NCI-H345 (cell line): ENCODE measurements at places on chromosomes 2 and 18.

GRCh38 chr2:176595986-176596385 is 326.7 kb downstream of the MTX2 start:
- no peak for DNase-seq

- no peak for DNase-seq
Observed at GRCh38 chr2:4181062-4181461, 477.7 kb downstream of the DCDC2C start.

DNA sequence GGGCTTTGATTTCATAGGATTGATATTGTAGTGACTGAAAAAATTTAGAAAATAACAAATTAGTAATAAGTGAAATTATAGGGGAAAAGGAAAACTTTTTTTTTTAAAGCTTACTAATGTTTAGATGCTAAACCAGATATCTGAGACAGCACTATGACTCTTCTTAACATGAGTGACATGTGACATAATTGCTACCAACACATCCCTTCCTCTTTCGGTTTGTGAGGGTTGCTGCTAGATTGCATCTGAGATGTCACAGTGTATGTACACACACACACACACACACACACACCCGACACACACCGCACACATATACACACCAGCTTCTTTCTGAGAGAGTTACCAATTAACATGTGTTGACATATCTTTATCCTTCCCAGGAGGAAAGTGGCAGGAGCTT is 18.0 kb downstream of the RAPGEF4 start:
- no peak for DNase-seq

DNA sequence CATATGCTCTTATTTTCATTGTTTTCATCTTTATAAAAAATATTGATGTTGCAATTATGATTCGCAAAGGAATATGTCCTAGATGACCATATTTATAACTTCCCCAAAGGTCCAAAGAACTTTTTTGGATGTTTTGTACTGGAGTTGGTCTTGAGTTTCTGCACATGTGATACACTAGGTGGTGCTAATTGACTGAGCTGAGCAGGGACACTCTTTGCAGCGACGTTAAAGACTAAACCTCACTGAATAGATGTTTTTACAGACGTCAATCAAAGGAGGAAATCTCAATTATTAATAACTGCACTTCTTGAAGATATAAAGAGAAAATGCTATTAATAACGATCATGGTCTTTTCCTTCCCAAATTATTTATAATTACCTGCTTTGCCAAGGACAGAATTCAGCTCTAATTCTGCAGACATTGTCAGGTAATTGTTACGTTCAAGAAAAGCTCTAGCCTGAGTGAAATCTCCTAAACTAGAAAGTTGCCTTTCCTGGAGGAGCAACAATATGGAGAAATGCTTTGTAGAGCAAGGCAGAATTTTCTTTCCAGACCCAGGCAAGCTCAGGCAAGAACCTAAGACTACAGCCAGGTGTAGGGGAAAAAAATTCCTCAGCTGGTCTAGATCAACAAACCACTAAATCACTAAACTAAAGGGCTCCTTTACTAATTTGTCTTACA is 119.3 kb upstream of the RBBP8 start:
- peak; percentile 33 for DNase-seq

GRCh38 chr18:55314031-55314430 is 274.0 kb downstream of the TCF4 start:
- DNase-seq, result no peak

DNA sequence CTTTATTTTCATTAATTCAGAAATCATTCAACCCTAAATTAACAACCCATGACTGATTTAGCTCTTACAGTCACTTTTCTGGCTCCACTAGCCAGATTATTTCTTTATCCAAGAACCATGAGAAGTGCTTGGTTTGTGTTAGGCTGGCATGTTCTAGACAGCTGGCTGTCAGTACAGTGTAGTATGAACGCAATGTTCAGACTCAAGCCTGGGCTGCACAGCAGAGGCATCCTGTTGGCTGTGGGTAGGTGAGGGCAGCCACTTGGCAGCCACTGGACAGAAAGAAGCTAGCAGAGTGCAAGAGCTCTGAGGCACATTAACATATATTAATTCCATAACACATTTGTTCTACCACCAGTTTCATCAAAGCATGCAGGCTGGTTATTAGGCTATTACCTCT is 522.9 kb upstream of the FSHR start:
- DNase-seq, result no peak

DNA sequence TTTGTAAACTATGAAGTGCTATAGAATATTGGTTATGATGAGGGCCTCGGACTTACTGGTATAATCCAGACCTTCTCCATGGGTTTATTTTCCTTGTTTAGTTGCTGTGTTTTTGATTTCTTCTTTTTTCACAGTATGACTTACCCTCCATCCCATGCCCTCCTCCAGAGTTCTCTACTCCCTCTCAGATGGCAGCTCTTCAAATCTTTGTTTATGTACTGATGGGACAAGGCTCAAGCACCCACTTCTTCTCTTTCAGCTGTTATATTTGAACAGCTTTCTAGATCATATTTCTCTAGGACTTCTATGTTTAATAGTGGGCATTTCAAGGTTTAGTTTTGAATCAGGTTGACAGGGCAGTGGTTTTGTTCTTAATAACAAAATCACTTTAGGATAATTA is 43.9 kb downstream of the CLIP4 start:
- DNase-seq, result peak; percentile 7

DNA sequence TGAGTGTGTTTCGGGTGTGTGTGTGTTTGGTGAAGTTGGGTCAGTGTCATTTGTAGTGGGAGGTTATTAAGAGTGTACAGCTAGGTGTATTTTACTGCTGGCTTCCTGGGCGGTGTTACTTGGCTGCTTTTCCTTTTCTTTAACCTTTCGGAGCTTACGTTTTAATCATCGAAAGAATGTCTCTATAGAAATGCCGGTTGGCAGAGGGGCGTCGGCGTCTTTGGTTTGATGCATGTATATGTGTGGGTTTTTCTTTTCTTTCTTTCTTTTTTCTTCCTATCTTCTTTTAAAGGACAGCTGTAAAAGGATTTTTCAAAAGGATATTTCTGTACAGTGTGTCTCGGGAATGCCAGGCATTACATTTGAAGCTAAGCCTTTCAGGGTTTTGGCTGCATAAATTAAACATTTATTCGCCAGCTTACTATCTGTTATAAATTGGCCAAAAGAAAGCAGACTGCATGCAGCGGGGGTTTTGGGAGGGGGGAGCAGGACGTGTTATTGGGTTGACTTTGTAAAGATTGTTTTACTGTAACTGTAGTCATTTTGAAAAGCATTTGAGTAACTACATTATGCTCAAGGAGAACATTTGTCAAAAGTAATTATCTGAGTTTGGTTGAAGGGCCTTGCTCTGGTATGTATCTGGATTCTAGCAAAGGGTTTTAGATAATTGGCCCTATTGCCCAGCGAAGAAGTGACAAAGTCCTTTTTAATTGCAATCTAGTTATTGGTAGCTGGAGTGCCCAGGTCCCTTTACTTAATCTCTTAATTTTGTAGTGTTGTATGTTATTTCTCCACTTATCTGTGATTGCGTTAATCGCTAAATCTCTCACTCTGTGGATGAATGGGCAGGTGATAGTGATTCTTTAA is 1.6 kb downstream of the ASXL3 start:
- peak; percentile 33 for DNase-seq

DNA sequence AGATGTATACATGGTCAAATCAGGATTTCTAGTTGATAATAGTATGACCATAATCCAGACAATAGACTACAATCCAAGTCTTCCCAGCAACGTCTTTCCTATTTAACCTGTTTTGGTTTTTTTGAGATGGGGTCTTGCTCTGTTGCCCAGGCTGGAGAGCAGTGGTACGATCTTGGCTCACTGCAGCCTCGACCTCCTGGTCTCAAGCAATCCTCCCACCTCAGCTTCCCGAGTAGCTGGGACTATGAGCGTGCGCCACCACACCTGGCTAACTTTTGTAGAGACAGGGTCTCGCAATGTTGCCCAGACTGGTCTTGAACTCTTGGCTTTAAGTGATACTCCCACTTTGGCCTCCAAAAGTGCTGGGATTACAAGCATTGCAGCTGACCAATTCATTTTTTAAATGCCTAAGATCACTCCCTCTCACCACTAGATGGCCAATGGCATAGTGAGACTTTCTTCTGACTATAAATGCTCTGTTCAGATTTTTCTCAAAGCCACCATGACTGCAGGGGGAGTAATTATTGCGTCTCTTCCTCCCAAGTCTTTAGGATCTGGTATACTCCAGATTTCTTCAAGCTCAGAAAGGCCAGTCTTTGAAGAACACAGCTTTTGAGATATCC is 47.6 kb downstream of the HNRNPLL start:
- no peak for DNase-seq

GRCh38 chr2:124283096-124283495 is 258.0 kb downstream of the CNTNAP5 start:
- peak; percentile 48 for DNase-seq

- no peak for DNase-seq
Observed at GRCh38 chr2:169572189-169572588, 1.5 kb downstream of the FASTKD1 start.

- no peak for DNase-seq
Observed at GRCh38 chr2:120870467-120870788, 134.8 kb downstream of the GLI2 start.

GRCh38 chr2:137939026-137939425 is 25.2 kb upstream of the HNMT start:
- DNase-seq, result no peak

DNA sequence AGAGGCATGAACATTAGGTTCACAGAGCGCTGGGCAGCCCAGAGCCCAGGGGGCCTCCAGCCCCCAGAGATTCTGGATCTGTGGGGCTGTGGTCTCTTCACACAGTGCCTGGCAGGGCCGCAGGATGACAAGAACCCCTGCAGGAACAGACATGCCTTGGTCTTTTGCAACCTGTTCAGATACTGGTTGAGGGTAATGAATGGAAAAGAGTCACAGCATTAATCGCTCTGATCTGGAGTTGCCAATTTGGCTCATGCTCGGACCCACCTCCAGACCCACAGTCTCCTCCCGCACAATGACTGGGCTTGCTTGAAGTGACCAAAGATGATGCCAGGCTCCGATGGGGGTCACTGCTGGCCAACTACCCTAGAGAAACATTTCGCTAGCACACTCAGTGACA is 229.4 kb upstream of the SMAD2 start:
- no peak for DNase-seq

GRCh38 chr2:190469771-190470170 is 61.6 kb downstream of the MFSD6 start:
- DNase-seq, result peak; percentile 97

- DNase-seq, result no peak
Observed at GRCh38 chr2:17482651-17483050, 35.6 kb downstream of the RAD51AP2 start.

DNA sequence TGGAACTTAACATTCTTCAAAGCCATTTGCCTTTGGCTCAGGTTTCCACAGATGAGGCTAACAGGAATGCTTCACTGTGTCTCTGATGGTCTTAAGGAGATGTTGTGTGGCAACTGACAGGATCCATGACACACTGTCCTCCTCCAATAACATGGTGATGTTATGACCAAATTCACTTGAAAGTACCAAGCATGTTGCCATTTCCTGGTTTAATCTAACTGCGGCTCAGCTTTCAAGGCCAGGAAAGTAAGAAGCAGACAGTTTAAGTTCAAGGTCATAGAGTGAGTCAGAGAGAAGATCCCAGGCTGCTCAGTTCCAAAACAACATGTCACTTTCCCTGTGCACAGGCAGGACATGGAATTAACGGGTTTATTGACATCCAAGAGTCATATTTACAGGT is 513.6 kb downstream of the STK39 start:
- DNase-seq, result no peak

DNA sequence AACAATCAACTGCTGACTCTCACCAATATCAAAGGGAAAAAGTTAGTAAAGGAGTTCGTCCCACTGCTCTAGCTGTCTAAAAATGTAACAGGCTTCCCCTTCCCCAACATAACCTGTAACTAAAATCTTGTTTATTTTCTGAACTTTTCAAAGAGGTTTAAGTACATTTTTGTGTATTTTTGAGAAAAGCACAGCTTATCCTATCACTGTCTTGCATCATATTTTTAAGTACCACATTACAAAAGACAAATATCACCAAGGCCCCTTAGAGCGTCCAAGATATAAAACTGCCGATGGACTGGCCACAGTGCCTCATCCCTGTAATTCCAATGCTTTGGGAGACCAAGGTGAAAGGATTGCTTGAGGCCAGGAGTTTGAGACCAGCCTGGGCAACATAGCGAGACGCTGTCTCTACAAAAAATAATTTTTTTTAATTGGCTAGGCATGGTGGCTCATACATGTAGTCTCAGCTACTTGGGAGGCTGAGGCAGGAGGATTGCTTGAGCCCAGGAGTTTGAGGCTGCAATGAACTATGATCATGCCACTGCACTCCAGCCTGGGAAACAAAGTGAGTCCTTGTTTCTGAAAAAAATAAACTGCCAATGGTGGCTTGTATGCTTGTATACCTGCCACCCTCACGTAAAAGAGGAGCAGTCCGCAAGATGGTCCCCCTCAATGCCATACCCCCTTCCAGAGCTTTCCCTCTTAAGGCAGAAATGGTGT is 21.2 kb upstream of the LAPTM4A start:
- DNase-seq, result no peak

GRCh38 chr2:23157812-23158211 is 227.2 kb upstream of the KLHL29 start:
- no peak for DNase-seq

GRCh38 chr2:222883420-222883819 is 22.6 kb downstream of the ACSL3 start:
- DNase-seq, result no peak

GRCh38 chr2:112195167-112195766 is 57.1 kb downstream of the FBLN7 start:
- DNase-seq, result no peak

GRCh38 chr2:49278141-49278540 is 123.8 kb upstream of the FSHR start:
- no peak for DNase-seq

- peak; percentile 31 for DNase-seq
Observed at GRCh38 chr2:157751462-157752058, 122.9 kb upstream of the ACVR1C start.

GRCh38 chr18:21489119-21489750 is 111.3 kb downstream of the ESCO1 start:
- peak; percentile 43 for DNase-seq

GRCh38 chr2:59167514-59167913 is 926.4 kb upstream of the FANCL start:
- peak; percentile 94 for DNase-seq

DNA sequence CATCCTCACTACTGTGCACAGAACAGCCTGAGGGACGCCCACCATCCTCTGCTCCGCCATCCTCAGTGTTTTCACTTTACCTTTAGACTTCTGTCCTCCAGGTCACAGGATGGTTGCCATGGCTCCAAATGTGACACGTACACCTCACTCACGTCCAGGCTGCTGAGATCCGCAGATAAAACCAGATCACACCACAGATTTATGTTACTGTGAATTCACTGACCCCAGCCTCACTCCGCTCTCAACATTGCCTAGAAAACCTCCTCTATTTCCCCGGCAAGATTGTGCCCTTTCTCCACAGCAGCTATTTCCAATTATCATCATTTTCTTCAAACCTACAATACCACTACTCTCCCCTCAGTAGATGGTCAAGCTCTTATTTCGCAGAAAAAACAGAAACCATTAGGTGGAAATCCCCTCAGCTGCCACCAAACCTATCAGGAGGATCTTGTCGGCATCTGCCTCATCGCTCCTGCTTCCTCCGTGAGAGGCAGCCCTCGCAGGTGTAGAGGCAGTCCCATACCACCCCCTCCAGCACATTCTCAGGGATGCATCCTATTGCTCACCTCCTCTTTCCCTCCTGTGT is 49.8 kb upstream of the SLC1A4 start:
- DNase-seq, result no peak

- DNase-seq, result no peak
Observed at GRCh38 chr2:179636100-179636980, 225.1 kb downstream of the ZNF385B start.
